ENCODE measurements at places on chromosomes 16 and 17.

DNA sequence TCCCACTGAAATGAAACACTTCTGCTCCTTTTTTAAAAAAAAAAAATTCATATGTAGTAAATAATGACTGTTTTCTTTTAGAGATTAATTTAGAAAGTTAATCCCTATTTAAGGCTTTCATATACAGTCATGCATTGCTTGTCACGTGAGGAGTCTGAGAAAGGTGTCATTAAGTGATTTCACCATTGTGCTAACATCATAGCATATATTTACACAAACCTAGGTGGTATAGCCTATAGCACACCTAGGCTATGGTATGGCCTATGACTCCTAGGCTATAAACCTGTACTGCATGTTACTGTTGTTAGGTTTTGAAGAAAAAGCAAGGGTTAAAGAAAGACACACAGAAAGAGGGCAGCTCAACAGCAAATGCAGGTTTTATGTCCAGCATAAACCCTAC is 13.7 kb downstream of the PPY start:
- DNase-seq, result no peak

DNA sequence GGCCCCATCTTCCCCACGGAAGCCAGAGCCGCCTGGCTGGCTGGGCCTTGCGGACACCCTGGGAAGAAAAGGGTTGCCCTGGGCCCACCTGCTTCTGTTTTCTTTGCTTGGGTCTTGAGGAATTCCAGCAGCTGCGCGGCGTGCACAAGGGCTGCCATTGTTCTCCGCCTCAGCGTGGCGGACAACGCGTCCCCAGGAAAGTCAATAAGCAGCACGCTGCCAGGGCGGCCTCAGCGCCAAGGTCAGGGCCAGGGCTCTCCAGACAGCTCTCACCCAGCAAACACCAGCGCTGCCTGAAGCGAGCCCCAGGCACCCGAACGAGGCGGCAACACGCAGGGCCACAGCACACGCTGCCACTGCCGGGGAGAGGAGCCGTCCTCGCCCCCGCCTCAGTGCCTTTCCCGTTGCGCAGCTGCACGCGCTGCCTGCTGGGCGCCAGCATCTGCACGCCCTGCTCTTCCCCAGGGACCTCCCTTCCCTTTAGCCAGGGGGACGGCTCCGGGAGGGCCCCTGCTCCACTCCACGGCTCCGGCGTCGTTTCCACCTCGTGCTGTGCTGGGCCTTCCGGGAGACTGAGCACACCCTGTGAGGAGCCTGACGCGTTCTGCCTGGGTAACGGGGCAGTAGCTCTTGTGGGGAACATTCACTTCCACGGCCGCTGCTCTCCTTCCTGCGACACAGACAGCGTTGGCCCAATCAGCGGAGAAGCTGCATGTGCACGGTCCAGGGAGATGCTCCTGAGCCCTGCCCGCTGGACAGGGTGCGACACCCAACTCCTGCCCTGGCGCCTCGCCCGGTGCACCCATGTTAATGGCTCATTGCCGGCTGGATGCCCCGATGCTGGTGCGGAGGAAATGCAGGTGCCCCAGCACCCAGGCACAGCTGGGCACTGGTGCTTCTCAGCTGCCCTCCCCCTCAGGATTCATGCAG is 57.8 kb downstream of the LMF1 start:
- DNase-seq, result no peak

- no peak for DNase-seq
Observed at GRCh38 chr17:9233761-9234160, 212.5 kb downstream of the NTN1 start.

GRCh38 chr17:38508954-38509771 is 80.9 kb downstream of the ARHGAP23 start:
- no peak for DNase-seq

DNA sequence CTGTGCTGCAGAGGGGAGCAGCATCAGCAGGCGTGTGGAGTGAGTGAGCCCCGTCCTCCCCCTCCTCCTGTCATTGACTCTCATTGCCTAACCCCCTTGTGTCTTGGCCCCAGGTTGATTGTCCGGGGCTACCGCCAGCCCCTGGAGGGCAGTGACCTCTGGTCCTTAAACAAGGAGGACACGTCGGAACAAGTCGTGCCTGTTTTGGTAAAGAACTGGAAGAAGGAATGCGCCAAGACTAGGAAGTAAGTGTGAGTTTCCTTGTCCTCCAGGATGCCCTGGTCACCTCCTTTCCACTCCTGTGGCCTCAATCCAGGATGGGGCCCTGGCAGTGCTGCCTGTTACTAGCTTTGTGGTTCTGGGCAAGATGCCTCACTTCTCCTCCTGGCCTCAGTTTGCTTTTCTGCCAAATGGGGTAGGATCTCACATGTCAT is 87.0 kb downstream of the ABCC1 start:
- DNase-seq, result no peak

All from HS-27A (cell line).